Globus pallidus (tissue), 1 donor: ENCODE measurements at places on chromosomes 11 and 22.
A peak's percentile ranks its signal among the peaks of the same experiment; 100 is the strongest.

DNA sequence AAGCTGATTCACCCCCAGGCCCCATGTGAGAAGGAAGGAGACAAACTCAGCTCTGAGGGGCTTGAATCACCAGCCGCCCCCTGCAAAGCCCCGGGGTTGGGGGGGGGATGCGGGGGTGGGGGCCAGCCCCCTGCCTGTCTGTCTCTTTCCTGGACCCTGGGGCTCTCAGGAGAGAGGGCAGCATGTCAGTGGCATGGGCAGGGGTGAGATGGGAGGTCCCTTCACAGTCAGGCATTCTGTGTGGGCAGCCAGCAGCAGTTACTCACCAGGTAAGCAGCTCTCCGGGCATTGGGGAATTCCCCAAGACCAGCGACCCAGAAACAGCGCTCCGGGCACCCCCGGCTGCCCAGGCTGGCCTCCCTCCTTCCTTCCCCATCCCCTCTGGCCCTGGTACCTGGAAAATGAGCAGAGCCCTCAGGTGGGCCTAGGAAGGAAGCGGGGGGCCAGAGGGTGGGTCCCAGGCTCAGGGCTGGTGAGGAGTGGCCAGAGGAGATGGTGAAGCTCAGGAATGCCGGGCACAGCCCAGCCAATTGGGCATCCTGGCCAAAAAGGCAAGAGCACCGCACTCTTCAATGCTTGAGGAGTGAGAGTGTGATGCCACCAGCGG is 4.2 kb upstream of the LIF start:
- DNase-seq = no peak

- no peak for DNase-seq
These were observed 402.3 kb downstream of the BRD1 start for GRCh38 chr22:49425356-49425755.

DNA sequence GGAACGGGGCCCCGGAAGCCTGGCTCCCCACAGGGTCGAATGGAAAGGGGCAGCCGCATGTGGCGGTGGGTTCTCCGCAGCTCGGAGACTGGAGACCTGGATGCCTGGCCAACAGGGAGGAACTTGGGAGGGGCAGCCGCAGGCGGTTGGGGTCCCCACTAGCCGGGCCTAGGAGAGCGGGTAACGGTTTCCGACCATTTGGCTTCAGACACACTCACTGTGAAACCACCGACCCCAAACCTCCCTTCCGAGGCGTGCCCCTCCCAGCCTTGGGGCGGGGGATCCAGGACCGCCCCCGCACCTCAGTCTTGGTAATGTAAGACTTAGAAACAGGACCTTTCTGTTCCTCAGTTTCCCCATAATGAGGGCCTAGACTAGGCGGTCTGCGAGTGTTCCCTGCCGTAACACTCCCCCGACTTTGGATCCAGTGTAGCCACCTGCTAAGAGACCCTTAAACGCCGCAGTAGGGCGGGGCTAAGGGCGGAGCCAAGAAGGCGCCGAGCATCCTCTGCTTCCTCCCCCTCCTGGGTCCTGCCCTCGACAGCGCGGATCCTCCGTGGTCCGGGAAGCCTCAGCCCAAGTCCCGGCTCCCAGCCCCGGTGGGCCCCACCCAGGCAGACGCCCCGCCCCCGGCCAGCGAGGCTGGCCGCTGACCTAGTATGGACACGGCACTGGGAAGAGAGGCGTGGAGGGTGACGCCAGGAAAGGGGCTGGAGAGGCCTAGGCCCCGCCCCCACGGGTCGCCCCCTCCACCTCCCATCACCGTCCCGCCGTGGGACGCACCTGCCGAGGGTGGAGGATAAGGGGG is 1.8 kb upstream of the RASGRP2 start:
- peak; percentile 31 for DNase-seq

DNA sequence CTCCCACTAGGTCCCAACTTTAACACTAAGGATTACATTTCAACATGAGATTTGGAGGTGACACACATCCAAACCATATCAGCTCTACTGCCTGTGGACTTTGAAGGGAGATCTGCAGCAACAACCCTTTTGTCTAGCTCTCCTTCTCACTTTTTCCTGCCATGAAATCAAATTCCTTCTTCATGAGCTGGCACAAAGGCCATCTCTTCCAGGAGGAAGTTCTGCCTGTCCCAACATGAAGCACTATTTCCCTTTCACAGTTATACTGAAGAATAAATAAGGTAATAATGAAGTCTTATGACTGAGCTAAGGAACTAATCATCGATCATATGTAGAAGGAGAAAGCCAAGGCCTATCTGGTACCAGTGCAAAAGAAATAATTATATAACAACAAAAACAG is 253.5 kb upstream of the TENM4 start:
- no peak for DNase-seq

DNA sequence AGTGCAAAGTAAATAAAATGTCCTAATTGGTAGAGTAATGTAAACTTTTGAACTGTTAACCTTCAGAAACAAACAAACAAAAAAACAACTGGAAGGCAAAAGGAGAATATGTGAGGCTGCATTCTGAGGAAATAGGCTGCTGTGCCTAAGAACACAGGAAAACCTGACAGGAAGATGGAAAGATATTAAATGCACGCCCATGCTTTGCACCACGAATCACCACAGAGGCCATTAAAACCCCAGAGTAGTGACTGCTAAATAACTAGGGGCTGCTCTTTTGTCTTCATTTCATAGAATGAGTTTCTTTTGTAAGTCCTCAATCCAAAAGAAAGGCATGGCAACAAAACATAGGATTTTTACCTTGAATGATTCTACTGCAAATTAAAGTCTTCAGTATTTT is 436.0 kb downstream of the RAB38 start:
- no peak for DNase-seq

GRCh38 chr22:25448435-25449051 is 115.9 kb upstream of the GRK3 start:
- peak; percentile 7 for DNase-seq

- peak; percentile 32 for DNase-seq
These were observed 4.5 kb downstream of the GSTT2 start for GRCh38 chr22:23984430-23984829.

DNA sequence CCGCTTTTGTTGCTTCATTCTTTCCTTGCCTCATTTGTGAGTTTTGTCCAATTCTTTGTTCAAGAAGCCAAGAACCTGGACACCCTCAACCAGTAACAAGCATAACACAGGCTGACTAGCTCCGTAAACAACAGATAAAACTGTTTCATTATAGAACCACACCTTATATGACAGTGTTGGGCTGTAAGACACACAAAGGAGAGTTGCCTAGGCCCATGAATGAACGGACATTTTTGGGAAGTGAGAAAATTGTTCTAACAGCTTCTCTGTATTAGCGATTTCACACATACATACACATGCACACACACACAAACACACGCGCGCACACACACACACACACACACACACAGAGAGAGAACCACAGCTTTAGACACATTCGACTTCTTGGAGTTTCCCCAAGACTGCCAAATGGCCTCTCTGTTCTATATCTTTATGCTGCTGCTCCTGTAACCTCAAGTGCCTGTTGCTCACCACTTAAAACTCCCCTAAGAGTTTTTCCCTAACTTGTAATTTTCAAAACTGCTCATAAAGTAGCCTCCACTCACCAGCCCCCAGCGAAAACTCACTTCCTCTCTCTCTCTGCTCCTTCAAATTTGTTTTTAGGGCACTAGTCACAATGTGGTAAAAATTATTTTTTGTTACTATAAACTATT is 35.9 kb downstream of the CTSC start:
- DNase-seq = no peak

DNA sequence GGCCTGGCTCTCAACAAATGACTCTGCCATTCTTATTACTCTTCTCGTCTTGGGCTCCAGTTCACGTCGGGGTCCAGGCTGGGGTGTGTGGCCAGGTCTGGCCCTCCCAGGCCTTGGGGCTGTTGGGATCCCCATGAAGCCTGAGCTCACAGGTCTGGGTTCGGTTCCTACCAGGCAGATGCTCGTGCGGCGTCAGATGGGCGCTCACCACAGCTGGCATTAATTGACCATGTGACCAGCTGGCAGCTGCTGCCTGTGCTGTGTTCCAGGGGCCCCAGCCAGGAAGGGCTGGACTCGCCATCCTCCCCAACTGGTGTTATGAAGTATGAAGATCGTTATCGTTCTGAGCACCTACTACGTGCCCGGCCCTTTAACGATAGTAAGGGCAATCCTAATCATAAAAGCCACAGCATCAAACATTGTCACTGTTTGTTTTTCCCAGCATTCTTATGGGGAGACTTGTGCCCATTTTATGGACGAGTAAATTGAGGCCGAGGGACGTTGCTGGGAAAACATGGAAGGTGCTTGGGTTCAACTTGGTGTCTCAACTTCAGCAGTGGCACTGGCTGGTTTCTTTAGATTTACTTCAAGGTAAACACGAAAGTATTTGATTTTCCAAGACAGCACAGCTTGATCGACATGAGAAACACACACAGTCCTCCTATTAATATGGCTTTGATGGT is 26.8 kb upstream of the CACNG2 start:
- no peak for DNase-seq
